GM13976 (cell line): ENCODE measurements at places on chromosomes 1 and 21.

DNA sequence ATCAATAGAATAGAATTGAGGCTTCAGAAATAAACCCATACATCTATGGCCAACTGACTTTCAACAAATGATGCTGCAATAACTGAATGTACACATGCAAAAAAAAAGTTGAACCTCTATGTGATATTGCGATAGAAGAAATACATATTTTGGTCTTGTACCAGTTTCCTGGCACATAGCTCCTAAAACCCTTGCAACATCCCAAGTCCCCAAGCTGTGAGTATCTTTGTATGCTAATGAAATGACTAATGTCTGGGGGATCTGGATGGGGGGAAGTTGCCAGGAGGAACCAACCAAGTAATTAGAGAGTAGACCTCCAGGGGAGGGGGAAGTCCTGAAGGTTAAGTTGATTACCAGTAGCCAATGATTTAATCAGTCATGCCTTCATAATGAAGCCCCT is 24.4 kb downstream of the BLZF1 start:
- DNase-seq, result no peak

DNA sequence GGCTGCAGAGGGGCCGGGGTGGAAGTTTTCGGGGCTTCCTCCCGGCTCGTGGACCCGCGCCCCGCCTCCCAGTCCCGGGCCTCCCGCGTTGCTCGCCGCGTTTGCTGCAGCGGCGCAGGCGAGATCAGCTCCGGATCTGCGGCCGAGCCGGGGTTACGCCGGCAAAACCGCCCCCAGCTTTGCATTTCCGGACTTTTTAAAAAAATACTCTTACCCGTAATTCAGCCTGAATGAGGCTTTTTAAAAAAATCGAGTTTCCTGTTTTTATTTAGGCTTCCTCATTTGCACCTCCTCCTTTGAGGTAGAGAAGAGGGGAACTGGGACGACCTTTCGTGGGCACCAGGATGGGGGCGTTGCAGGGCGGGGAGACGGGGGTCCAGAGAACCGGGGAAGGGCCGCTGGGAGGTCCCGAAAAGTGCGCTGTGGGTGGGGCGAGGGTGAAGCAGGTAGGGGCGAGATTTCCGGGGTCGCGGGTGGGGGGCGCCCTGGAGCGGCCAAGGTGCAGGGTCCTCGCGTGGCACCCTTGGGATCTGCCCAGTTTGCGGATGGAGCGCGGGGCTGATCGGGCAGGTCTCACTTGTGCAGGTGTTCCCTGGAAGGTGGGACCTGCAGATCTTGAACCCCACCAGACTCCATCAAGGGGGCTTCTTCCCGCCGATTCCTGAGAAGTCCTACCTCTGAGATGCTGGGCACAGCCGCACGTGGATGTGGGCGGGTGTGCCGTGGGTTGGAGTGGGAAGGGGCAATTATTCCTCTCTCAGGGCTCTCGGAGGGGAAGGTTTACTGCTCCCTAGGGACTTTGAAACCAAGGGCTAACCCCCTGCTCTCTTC is 1.1 kb downstream of the PIK3CD start:
- peak; percentile 74 for DNase-seq

- no peak for DNase-seq
Measured at GRCh38 chr1:239164451-239165180, 221.8 kb upstream of the CHRM3 start.

GRCh38 chr1:180652792-180653191 is 21.0 kb downstream of the XPR1 start:
- no peak for DNase-seq

DNA sequence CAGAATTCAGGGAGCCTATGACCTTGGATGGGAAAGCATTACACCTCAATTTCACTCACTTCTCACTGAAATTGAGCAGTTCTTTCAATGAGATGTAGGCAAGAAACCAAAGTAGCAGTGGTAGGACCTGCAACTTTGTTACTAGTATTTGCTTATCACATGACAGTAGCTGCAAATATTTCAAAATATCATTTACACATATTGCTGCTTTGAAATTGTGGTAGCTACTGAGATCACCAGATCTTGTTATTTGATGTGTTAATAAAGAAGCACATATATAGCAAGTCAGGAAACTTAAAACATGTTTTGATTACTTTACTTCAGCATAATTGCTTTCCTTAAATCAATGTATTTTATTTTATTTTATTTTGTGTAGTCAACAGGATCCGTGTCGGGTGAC is 12.9 kb downstream of the LDLRAD2 start:
- DNase-seq, result no peak

- DNase-seq, result no peak
Measured at GRCh38 chr1:246308533-246309075, 198.5 kb downstream of the SMYD3 start.

- DNase-seq, result no peak
Measured at GRCh38 chr21:38908537-38908936, 102.8 kb downstream of the ETS2 start.

- no peak for DNase-seq
Measured at GRCh38 chr1:24293392-24294227, 25.5 kb upstream of the GRHL3 start.

DNA sequence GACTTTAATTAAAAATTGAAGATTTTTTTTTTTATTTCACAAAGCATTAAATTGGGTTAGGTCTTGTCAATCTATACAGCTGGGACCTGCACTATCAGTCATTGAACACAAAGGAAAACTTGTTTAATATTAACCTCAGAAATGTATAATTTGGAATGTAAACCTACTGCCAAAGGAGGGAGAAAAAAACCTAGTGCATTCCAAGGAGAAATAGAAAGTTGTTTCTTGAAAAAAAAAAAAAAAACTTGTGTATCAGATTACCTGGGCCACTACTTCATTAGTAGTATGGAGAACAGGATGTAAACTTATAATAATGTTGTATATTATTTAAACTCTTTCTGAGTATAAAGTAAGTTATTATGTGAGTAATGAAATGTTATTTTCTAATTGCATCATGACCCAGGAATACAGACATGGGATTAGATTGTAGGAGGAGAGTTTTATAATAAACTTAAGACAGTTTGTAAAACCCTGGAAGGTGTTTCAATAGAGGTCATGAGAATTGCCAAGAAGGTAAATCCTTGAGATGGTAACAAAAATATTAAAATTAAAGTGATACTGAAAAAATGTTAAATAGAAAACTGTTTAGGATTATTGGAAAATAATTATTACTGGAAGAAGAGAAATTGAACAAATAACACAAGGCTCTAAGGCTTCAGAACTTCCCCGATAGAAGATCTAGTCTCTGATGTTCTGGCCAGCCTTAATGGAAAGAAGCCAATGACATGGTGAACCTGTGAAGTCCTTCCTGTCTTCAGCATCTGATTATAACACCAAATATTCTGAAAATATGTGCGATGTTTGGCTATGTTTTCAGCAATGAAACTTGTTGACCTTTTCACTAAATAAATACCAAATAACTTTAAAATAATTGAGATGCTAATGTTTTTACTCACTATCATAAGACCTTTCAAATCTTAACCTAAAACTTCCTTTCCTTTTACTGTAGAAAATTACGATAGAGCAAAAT is 412.8 kb upstream of the LYPLAL1 start:
- DNase-seq, result no peak

GRCh38 chr1:103110701-103111100 is 2.4 kb upstream of the COL11A1 start:
- no peak for DNase-seq

- peak; percentile 45 for DNase-seq
Measured at GRCh38 chr1:101122452-101123166, 97.0 kb upstream of the DPH5 start.

DNA sequence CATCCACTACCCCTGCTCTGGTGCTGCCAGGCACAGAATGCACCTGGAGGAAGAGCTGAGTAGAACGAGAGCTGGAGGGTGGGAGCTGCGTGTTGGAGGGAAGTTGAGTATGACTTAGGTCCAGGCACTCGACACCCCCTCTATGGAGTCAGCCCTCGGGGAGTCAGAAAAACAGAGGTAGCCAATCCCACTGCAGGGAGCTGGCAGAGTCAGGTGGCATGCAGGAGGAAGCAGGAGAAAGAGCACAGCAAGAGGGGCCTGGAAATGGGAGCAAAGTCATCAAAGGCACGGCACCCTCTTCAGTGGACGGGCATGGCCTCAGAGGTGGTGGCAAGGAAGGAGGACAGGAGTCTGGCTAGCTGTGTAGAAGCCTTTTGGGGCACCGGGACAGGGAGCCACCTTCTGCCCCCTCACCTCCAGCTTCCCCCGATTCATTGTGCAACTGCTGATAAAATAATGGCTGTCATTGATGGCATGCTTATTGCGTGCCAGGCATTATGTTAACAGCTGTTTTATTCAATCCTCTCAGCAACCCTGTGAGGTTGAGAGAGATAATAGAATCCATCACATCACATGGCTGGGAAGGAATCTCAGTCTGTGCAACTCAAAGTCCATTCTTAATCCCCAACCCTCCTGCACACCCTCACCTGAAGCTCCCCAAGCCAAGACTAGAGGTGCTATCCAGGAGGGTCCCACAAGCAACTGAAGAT is 42.0 kb downstream of the C1orf198 start:
- no peak for DNase-seq

- no peak for DNase-seq
Measured at GRCh38 chr21:36962098-36962780, 4.2 kb downstream of the HLCS start.

GRCh38 chr1:217049721-217050120 is 326.5 kb upstream of the ESRRG start:
- no peak for DNase-seq

DNA sequence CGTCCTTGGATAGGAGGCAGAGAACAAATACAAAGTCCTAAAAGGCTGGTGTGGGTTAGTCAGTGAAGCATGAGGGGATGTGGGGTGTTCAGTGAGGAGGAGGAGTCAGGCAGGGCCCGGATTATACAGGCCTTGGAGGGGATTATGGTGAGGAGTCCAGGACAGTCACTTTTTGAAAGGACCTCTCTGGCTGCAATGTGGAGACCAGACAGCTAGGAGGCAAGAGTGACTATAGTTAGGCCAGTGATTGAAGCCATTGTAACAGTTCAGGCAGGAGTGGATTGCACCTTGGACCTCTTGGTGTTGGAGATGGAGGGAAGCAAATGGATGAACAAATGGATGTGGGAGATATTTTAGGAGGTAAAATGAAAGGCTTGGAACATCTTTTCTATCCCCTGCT is 115.8 kb downstream of the C1orf94 start:
- DNase-seq, result no peak

GRCh38 chr1:244027491-244028145 is 23.5 kb upstream of the ZBTB18 start:
- no peak for DNase-seq

GRCh38 chr21:35275776-35276175 is 226.7 kb upstream of the RUNX1 start:
- DNase-seq, result no peak

DNA sequence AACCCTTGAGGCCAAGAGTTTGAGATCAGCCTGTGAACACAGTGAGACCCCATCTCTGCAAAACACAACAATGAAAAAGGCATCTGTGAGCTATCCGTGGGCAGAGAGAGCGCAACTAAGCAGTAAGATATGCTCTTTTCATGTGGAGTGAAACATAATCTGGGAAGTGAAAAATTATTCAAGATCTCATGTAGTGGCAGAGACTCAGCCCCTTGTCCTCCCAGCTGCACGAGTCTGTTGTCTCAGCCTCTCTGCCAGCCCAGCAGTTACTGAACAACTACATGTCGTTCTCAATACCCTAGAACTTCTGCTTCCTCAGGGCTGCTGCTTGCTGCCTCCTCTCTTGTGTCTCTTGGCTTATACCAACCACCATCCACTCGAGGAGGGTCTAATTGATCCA is 61.3 kb upstream of the WDR26 start:
- no peak for DNase-seq

GRCh38 chr1:230167419-230167852 is 100.4 kb downstream of the GALNT2 start:
- peak; percentile 71 for DNase-seq

GRCh38 chr1:225811622-225812487 is 1.9 kb downstream of the EPHX1 start:
- no peak for DNase-seq

- DNase-seq, result no peak
Measured at GRCh38 chr1:78223417-78224215, 177.8 kb downstream of the GIPC2 start.

- no peak for DNase-seq
Measured at GRCh38 chr1:194052514-194053338, 866.3 kb upstream of the B3GALT2 start.

DNA sequence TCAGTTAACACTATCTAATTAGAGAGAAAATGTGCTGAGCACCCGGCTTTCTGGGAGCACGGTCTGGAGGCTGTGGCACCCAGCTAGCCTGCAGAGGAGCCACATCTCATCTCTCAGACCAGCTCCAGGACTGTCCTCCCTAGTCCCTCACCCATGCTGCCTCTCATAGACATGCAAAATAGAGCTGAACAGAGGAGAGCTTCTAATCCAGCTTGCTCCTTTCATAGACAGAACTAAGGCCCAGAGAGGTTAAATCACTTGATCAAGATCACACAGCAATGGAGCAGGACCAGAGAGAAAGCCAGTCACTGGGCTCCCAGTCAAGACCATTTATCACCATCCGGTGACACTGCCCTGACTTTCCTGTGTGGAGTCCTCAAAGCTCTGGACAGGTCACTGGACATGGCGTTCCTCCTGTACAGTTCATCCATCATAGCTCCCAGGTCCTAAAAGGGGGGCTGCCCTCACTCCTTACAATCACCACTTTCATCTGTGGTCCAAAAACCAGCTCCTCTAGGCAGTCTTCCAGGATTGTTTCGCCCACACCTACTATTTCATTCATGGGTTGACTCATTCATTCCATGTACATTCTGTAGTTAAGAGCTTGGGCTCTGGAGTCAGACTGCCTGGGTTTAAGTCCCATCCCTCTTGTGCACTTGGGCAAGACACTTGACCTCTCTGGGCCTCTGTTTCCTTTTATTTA is 8.8 kb upstream of the CAMK2N1 start:
- DNase-seq, result no peak

DNA sequence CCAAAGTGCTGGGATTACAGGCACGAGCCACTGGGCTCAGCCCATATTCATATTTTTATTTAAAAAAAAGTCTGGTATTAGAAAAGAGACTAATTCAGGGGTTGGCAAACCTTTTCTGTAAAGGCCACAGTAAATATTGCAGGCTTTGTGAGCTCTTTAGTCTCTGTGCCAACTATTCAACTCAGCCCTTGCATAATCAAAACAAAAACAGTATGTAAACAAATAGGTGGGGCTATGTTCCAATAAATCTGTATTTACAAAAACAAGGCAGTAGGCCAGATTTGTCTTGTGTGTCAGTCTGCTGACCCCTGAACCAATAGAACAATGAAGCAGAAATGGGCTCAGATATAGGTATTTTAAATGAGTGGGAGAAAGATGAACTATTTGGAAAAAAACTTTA is 49.3 kb downstream of the CDC42BPA start:
- no peak for DNase-seq

DNA sequence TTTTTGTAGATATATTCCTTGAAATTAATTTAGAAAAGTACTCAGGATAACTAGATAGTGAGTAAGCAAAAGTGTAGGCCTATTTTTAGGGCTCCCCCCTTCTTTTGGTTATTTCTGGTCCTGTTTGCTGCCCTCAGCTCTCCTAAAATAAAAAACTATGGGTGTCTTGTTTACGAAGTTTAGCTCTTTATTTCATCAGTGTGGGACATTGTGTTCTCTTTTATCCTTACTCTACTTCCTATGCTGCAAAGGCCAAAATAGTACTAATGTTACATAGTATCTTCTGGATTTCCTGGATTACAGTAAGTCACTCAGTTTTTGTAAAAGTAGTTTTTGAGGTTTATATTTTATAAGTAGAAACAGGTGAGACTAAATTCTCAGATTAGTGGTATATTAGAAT is 15.4 kb downstream of the CEP350 start:
- no peak for DNase-seq

- DNase-seq, result peak; percentile 82
Measured at GRCh38 chr1:151534662-151535278, 5.3 kb upstream of the TUFT1 start.

- DNase-seq, result no peak
Measured at GRCh38 chr1:103513711-103514110, 11.8 kb upstream of the RNPC3 start.
